Liver (tissue), 10 donors: ENCODE measurements at places on chromosomes 4 and X.

GRCh38 chr4:93834249-93835066, 5.9 kb downstream of the ATOH1 start:
- DNase-seq, result no peak

DNA sequence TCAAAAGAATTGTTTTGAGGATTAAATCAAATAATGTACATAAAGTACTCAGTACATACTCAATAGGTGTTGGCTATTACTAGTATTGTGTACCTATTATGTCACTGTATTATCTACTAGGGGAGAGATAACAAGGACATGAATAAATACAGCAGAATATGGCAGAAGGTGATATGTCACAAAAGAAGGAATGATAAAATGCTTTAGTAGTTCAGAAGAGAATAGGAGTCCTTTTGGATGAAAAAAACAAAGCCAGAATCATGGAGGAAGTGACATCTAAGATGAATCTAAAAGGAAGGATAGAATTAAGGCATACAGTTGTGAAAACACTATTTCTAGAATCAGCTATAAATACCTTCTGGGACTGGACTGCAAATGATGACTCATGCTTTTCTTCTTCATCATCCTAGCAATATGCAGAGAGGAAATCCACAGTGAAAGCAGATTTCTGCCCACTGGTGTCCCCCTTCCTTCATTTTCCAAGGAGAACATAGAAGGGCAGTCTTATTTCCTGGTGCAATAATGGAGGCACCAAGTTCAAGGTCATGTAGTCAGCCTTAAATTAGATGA, 98.7 kb downstream of the GLUD2 start:
- DNase-seq, result no peak

DNA sequence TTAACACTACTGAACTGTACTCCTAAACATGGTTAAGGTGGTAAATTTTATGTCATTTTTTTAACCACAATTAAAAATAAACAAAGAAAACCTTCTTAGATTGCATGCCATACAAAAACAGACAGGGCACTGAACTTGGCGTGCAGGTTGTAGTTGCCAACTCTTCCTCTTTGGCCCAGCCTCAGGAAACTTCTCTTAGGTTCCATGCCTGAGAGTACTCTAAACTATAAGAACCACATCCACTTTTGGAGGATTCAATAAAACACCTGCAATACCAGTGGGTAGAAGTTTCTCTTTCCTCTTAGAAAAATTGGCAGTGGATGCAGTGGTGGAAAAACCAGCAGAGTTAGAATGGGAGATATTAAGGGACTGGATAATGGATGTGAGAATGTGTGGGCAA, 103.4 kb downstream of the LUZP4 start:
- no peak for DNase-seq

DNA sequence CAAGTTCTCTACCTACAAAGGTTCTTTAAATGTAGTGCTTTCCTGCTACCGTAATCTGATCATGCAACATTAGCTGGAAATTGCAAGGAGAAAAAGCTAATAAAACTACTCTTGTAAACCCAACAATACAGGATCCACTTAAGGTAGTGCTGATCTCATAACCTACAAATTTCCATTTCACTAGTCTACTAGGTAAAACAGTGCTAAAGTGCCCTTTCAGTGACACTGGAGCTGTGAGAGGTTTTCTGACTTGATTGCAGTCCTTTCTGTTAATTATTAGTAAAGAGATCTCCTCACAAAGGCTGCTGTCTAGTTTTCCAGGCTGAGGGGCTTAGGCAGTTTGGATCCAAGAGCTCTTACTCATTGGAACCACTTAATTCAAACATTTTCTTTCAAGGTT, 1118.7 kb downstream of the SH3BGRL start:
- DNase-seq, result no peak

GRCh38 chr4:27717431-27717755, 856.8 kb downstream of the STIM2 start:
- no peak for DNase-seq

- no peak for DNase-seq
These were observed 101.4 kb upstream of the RAB40AL start for GRCh38 chrX:102835504-102836146.

DNA sequence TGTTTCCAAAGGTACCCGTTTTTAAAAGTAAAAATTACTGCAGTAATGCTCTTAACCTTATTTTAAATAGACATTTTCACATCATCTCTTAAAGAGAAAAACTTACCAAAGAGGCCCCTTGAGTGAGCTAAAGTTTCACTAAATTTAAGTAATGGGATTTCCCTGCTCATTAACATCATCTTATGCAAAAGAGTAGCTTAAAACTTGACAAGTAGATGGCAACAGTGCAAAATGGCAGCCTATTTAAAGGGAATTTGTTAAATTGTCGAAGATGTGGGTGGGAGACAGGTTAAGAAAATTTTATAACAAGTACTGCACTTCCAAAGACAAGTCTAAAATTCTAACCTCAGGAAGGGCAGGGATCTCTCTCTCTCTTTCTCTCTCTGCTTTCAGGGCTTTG, 271.7 kb upstream of the LDB2 start:
- no peak for DNase-seq

GRCh38 chr4:53713767-53714166, 122.5 kb upstream of the LNX1 start:
- no peak for DNase-seq

- no peak for DNase-seq
These were observed 271.3 kb upstream of the HAND2 start for GRCh38 chr4:173801361-173801760.

DNA sequence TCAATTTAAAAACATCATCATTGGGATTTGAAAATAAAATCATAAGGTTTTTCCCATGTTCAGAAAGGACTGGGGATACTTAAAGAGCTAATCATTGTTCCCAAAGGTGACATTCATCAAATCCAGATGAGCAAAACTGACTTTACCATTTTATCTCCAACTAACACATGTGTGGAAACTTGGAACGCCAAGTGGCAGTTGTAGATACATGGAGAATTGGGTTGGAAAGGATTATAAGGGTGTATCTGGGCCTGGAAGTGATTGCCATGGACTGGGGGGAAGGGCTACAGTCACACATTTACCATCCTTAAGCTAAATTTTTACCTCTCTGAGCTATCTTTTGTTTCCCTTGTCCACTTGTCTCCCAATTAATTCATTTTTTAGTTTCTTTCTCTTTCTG, 203.4 kb downstream of the SLC39A8 start:
- no peak for DNase-seq

DNA sequence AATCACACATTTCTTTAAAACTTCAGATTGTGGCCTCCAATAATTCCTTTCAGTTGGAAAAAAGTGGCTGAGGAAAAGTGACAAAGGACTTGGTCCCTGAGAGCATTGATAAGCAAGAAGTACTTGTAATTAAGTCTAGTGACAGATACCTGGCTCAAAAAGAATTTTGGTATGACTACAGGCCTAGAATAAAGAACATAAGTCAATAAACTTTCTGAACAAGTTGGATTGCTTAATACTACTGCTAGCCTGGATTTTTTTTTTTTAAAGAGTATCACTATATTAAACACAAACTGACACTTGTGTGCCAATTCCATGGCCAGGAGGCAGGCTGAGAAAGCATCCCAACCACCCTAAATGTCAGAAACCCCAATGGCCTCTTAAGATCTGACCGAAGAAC, 49.3 kb upstream of the PDGFC start:
- DNase-seq, result no peak

DNA sequence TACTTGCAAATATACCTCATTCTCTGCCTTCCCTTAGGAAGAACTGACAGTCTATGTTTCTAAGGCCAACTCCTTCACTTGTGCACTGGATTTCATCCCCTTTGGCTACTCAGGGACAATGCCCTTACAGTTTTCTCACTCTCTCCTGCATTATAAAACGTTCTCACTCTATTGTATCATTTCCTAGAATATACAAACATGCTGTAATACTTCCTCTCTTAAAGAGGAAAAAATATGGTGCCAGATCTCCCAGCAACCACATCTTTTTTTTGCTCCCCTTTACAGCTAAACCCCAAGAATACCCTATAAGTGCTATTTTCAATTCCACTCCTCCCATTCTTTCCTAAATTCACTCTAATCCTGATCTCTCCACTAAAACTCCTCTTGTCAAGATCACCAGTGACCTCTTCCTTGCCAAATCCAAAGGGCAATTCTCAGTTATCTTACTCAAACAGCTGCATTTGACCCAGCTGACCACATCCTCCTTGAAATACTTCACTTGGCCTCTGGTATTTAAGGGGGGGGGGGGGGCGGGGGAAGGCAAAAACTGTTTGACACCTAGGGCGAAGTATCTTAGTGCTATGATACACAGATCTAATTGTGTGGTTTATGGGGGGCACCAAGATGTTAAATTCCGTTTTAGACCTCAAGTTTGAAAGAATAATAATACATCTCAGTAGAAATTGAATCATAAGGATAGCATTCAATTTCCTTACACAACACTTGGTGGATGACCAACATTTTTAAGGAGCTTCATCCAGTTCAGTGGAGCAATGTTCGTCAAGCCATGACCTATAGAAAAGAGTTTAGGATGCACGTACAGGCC, 1.6 kb downstream of the RCHY1 start:
- no peak for DNase-seq

- no peak for DNase-seq
These were observed 38.6 kb downstream of the MAGEB17 start for GRCh38 chrX:16205840-16206239.

- no peak for DNase-seq
These were observed 91.3 kb upstream of the MAGEC2 start for GRCh38 chrX:142296421-142296820.

DNA sequence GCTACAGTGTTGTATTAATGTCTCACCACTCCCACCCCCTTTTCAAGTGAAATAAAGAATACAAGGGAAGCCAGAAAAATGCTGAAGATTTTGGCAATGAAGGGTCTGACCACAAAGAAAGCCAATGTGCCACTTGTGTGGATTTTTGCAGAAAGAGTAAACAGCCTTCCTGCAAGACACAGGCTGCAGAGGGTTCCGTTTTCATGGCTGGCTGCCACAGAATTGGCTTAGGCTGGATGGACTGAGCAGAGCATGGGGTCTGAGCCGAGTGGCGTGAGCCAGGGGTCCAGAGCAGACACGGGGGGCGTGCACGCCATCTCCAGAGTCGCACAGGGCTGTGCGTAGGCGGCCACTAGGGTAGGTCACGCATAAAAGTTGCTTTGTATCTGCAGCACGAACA, 69.2 kb downstream of the MTNR1A start:
- DNase-seq, result no peak
